ENCODE measurements at places on chromosomes 13 and 19.

- no peak for DNase-seq
Measured at GRCh38 chr19:31171936-31172335, 177.3 kb downstream of the TSHZ3 start.

- no peak for DNase-seq
Measured at GRCh38 chr13:49388091-49388635, 55.7 kb downstream of the CAB39L start.

DNA sequence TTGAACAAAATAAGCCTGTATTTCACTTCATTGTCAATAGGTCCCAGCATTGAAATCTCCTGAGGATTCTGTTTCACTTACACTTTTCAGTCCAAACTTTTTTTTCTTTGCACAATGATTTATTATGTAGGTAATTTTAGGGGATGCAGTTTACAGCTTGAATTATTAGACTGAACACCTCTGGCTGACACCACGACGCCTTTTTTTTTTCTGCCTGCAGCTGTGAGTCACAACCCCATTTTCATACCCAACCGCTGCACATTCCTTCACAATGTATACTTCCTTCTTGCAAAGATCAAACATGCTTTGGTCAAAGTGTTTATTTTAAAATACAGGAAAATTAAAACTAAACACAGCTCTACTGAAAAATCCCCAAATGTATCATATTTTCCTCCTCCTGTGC, 11.4 kb downstream of the ZIC2 start:
- no peak for DNase-seq

GRCh38 chr19:3034656-3035541, 5.8 kb upstream of the TLE2 start:
- no peak for DNase-seq

DNA sequence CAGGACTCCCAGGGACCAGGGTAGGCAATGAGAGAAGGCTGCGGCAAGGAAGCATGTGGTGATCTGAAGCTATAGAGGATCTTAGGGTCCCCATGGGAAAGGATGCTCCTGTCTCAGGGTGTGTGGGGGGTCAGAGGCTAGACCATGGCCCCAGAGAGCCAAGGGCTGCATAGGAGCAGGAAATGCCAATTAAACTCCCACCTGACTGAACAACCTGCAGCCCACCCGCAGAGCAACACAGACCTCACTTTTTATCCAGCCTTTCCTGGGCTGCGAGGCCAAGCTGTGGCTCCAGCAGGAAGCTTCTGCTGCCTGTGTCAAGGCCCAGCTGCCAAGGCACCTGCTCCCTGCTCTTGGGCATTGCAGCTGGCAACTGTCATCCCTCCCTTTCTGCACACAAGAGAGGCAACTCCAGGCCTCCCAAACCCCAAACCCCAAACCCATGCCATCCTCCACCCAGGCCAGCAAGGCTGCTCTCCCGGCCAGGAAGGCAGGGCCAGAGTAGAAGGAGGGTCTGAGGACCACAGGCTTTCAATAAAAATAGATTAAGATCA, 290.1 kb downstream of the FOXO1 start:
- no peak for DNase-seq

GRCh38 chr13:44449999-44450821, 76.6 kb downstream of the SERP2 start:
- DNase-seq: no peak

DNA sequence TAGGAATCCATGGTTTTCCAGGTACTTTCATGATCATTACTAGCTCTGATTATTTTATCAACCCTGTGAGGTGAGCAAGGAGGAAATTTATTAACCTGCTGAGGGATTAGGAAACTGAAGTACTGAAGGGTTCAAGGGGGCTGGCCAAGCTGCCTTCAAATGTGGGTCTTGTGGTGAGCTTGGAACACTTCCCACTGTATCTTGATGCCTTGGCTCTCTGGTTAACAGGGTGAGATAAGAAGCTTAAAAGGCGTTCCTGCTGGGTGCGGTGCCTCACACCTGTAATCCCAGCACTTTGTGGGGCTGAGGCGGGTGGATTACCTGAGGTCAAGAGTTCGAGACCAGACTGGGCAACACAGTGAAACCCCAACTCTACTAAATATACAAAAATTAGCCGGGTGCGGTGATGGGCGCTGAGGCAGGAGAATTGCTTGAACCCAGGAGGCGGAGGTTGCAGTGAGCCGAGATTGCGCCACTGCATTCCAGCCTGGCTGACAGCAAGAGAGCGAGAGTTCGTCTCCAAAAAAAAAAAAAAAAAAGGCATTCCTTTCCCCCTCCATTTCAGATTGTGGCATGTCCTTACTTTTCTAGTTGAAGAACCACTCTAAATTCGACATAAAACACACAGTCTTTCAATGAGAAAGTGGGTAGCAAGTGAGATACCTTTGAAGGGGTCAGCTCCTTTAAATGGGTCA, 70.2 kb downstream of the KLF2 start:
- no peak for DNase-seq

DNA sequence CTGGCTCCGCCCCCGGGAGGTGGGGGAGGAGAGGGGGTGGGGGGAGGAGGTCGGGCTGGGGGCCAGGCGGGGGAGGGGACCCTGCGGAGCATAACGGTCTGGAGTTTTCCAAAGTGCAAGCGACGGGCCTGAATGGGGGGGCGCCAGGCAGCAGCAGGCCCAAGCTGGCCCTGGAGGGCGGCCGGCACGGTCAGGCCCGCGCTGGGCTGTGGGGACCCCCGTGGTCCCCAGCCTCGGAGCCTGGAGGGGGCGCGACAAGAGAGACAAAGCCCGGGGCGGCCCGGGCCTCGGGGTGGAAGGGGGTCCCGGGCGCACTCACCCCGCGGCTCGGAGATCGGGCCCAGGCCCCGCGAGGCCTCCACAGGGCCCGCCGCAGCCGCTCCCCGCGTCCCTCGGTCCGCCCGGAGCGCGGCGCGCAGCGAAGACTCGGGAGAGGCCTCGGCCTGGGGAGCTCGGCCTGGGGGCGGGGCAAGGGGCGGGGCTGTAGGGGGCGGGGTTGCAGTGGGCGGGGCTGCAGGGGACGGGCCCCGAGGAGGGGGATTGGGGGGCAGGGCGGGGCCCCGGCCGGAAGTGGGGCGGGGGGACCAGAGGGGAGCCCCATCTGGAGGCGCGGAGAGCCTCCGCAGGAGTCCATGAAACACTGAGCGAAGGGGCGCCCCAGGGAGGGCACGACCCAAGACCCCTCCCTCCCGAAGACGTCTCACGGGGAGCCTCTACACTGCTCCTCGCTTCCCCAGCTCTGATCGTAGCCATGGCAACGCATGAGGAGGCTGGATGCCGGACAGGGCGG, 47.6 kb downstream of the PTPRS start:
- no peak for DNase-seq

- no peak for DNase-seq
Measured at GRCh38 chr13:91178099-91178498, 169.4 kb upstream of the MIR17HG start.

DNA sequence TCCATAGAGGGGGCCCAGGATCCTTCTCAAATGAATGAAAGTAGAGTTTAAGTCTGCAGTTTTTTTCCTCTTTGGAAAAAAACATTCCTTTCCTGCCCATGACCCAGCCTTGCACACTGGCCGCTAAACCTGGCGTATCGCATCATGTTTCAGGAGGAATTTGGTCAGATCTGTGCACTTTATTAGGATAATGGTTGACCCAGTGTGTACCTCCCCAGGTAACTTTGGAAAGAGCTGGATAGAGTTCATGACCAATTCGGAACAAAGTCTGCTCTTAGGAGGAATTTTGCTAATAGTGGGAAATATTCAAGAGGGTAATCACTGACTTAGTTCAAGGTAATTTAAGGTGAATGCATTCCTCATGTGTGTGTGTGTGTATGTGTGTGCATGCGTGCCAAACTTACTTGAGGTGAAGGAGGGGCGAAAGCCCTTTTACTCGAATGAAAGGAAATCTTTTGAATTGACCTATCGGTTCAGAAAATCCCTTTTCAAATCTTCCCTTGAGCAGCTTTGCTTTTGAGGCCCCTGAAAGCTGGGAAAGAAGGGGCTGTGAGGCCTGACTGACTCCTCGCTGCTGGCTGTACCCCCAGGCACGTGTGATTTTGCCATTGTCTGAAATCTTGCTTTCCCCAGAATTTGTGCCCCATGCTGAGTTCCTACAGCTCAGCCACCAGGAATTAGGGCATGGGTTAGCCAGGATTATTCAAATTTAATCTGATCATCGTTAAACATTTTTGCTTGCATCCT, 46.3 kb downstream of the SIPA1L3 start:
- no peak for DNase-seq

GRCh38 chr13:20495087-20496023, 30.3 kb downstream of the CRYL1 start:
- DNase-seq: no peak

DNA sequence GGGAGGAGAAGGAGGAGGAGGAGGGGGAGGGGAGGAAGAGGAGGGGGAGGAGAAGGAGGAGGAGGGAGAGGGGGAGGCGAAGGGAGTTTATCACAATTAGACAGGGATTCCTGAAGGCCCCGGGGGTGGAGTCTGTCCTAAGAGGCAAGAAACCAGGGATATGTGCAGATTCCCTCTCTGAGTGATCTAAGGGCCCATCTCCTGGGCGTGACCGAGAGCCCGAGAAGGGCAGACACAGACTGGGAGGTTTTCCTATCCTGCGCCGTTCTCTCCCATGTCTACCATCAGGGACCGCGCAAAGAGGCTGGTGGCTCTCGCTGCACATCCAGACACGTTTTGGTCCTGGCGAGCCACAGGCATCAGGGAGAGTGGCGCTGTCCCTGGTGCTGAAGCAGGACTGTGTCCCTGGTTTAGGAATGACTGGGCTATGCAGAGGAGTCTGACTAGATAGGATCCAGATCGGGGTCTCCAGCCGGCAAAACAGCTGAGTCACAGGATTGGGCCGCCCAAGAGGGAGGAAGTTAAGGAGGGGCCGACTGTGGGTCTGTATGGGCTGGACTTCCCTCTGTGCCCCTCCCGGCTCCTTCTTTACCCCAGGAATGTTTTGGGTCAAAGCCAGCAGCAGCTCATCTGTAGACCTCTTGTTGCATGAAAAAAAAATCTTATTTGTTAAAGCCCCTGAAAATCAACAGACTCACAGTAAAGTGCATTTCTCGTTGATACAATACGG, 17.9 kb upstream of the ZNF175 start:
- no peak for DNase-seq

DNA sequence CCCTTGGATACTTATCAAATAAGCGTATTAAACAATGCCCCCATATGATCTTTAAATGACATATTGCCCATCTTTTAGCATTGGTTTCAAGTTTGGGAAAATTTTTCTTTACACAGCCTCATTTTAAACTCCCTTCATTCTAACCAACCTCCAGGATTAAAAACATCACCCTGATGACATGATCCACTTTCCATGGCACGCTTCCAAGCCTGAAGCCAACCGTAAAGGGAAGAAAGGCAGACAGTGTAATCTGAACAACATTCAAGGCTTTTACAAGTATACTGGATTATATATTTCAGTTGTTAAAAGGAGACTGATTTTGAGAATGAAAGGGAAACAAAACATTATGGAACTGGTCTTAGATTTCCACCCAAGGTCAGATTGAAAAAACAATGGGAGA, 1721.9 kb downstream of the OLFM4 start:
- no peak for DNase-seq

GRCh38 chr19:45901432-45901911, 941 bp downstream of the MYPOP start:
- no peak for DNase-seq

GRCh38 chr19:5968431-5969373, 9.2 kb downstream of the RANBP3 start:
- DNase-seq: peak; percentile 84

DNA sequence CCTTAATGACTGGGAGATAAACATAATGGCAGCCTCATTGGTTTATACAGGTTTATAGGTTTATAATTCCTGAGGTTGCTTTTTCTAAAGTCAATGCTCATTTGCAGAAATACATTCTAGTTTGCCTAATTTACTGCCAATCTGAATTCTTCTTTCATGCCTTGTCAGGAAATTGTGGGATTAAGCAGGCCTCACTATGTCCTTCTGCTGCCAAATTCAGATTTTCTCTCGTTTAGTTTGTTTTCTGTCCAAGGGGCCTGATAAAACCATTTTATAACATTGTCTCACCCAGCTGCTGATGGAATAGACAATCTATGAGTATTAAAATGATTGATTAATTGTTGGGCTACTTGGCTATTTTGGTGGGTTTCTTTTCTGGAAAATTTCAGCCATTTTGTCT, 42.4 kb upstream of the OBI1 start:
- DNase-seq: no peak

DNA sequence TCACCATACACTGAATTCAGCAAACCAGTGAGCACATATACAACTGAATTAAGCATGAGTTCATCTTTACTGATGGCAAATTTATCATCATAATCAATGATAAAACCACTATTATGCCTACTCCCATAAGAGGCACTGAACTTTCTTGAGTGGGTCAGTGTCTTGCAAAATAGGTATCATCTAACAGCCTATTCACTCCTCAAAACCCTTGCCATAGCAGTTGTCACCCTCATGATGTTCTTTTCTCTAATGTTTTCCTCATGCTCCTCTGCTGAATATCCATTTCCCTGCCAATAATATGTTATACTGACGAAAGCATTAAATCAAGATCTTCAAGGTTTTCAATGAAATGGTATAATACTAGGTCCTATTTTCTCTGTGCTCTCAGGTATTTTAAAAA, 5.6 kb downstream of the ARGLU1 start:
- no peak for DNase-seq

DNA sequence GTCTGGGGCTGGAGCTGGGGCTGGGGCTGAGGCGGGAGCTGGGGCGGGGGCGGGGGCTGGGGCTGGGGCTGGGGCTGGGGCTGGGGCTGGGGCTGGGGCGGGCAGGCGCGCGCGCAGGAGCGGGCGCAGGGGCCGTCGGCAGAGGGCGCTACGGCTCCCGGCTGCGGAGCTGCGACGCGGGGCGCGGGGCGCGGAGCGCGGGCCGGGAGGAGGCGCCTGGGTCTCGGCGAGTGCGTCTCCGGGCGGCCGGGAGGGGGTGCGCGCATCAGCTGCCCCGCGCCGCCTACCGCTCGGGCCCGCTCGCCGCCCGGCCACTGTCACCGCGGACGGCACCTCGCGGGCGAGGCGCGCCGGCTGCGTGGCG, 422 bp upstream of the MTUS2 start:
- peak; percentile 10 for DNase-seq

- DNase-seq: no peak
Measured at GRCh38 chr13:50001287-50001686, 4.4 kb downstream of the TRIM13 start.

GRCh38 chr19:51417107-51417809, at the start of gene SIGLEC10:
SIGLEC10 (minus strand) TSS chr19:51417642; CDS start chr19:51417581, 61 bp downstream.
- DNase-seq: no peak

- no peak for DNase-seq
Measured at GRCh38 chr13:33150662-33151061, 134.4 kb downstream of the KL start.
